ENCODE measurements at places on chromosomes 2 and 18.

DNA sequence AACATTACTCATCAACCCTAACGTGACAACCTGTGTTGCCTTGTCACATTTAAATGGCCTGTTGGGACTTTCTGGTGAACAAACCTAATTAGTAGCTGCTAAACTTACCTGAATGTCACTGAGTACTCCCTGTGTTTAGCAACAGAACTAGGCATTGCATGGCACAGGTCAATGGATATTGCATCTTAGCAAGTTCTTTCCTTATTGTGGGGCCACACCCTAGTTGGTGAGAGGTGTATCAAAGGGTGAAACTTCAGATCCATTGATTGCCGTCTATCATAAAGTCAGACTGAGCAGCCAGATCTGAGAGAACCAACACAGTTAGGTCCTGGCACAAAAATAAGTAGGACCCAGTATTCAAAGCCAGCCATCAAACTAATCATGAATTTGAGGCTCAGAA, 29.8 kb upstream of the ZNF385B start:
- no peak for DNase-seq

- no peak for DNase-seq
Observed at GRCh38 chr2:17719562-17720371, 33.8 kb downstream of the SMC6 start.

DNA sequence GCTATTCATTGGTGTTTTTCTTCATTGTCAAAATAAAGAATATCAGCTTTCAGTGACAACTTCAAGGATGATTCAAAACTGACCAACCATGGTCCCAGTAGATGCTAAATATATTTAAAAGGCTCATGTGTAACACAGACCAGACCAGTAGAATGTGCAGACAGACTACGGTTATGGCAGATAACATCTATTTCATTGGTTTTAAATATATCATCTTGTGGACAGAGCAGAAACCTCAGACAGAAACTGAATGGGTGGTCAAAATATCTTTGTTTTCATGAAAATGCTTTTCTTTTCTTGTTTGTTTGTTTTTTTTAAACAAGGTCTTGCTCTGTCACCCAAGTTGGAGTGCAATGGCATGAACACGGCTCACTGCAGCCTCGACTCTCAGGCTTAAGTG, 107.4 kb upstream of the CREB1 start:
- DNase-seq = no peak

- no peak for DNase-seq
Observed at GRCh38 chr2:52402128-52402527, 1365.5 kb upstream of the CHAC2 start.

DNA sequence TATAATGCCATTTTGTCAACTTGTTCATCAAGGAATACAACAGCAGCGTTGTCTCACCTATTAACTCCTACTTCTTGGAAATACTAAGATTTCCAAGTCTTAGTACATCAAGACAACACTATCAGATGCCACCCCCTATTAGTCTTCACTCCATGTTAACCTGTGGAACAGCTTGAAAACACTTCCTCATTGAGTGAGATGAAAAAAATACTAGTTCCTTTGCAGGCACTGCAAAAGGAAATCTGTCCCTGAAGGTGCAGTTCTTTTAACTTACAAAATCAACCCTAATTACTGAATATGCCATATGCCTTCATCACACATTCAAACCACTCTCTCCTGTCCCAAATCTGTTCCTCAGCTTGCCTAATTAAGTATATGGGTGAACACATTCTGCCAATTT, 4.0 kb downstream of the CWC22 start:
- no peak for DNase-seq

DNA sequence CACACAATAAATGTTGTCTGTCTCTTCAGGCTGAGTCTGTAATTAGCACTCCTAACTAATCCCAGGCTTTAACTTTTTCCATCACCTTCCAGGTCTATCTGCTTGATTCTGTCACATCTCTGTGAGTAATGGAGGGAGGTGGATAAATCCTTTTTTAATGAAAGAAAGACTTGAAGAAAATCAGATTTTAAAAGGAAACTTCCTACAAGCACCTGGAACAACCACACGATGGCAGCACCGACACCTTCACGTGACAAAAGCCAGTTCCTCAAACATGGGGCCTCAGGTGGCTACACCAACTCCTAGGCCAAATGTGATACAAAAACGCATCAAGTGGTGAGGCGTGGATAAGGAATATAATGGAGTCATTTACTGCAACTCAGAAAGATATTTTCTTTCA, 41.8 kb downstream of the TGFBRAP1 start:
- no peak for DNase-seq

DNA sequence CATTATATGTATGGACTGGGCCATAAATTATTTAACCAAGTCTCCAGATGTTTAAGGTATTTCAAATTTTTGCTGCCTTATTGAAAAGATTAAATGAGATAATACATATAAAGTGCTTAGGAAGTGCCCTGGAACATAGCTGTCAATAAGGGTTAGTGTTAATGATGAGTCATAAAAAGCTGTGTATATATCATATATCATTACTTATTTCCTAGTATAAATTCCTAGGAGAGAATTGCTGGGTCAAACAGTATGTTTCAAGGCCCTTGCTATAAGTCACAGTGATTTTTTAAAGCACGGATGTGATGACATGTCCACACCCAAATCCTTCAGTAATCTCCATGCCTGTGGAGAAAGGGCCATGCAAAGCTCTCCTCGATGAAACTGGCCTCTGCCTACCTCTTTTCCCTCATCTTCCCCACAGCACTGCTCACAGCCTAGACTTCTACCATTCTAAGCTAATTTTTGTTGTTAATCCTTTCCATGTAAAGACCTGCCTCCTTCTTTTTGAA, 8.5 kb downstream of the ZNF2 start:
- no peak for DNase-seq

GRCh38 chr2:29871541-29871940, 49.8 kb downstream of the ALK start:
- DNase-seq = no peak

GRCh38 chr2:177782613-177783012, 290.0 kb downstream of the PDE11A start:
- no peak for DNase-seq

DNA sequence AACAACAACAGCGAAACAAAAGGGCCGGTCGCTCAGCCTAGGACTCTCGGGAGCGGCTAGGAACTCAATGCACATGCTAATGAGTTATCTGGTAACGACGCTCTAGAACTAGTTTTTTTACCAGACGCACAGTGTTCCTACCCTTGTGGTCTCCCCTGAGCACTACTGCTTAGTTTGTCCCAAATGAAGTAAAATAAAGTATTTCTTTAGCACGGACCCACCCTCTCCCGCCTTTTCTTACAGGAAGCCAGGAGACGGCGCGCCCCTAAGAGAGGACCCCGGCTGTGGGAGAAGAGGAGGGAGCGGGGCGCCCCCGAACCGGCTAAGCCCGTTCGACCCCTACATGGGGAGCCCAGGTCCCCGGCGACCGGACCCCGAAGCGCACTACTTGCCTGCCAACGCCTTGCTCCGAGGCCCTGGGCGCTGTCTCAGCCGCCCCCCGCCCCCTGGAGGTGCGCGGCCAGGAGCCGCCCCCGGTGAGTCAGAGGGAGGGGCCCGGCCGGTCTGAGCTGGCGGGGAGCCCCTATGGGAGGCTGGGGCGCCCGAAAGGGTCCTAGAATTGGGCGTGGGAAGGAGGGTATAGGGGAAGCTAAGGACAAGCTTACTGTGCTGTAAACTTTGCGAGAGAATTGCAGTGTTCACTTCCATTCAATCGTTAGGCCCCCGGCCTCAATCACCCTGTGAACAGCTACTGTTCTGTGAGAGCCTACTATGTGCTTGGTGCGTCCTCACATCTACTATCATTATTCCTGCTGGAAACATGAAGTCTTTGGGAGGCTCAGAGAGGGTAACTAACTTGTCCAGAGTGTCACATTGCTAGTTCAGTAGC, 3.6 kb upstream of the CAPG start:
- DNase-seq = no peak

GRCh38 chr2:142642650-142643049, 234.8 kb upstream of the KYNU start:
- no peak for DNase-seq

DNA sequence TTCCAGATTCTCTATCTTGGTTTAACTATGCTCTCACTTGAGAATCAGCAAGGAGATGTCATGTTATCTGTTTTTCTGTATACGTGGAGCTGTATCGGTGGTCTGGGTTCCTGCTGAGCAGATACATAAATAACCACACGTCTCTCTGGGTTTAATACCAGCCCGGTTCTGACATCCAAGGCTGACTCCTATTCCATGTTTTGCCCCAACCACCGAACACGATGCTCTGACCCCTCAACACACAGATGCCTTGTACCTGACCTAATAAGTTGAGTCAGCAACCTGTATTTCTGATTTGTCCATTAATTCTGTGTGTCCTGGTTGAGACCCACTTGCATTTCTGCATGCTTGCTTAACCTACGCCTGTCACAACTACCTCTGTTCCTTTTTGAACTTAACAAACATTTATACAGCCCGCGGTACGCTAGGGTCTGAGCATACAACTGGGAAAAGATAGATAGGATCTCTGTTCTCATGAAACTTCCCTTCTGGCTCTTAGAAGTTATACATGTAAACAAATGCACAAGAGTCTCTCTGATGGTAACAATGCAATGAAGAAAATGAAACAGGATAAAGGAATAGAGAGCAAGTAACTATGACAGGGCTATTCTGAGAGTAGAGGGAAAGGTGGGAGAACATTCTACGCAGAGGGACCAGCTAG, 480.4 kb downstream of the PARD3B start:
- DNase-seq = peak; percentile 4

DNA sequence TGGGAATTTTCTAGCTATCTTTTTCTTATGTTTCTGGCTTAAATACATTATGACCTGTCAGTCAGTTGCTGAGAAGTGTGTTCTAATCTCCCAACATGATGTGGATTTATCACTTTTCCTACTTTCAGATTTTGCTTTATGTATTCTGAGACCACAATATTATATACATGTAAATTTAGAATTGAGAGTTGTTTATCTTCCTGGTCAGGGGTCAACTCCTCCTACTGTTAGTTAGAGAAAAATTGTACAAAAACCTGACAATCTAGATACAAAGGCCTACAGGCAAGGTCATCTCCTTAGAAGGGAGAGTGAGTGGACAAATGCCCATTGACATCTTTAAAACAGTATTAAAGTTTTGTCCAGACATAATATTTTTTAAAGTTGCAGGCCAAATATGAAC, 30.6 kb downstream of the C18orf63 start:
- DNase-seq = no peak

GRCh38 chr18:3451183-3451988, 1.4 kb downstream of the TGIF1 start:
- DNase-seq = peak; percentile 10

- DNase-seq = no peak
Observed at GRCh38 chr2:96117701-96118588, 1.6 kb upstream of the ADRA2B start.

DNA sequence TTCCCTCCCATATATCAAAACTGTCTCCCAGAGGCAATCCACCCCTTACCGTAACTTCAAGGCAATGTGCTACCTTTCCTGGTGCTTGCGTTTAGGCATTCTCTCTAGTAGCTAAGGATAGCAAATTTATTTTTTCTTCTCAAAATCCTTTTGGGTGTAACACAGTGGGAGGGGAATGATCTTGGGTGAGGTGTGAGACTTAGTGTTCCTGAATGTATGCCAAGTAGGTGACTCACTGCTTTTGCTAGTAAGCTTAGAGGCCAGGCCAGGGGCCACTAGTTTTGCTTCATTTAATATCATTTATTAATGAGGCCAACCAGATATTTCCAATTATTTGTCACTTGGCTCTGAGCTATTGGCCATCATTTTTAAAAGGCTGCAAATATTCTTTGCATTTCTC, 135.5 kb downstream of the NAPG start:
- DNase-seq = no peak

- no peak for DNase-seq
Observed at GRCh38 chr2:120634533-120634932, 101.1 kb upstream of the GLI2 start.

GRCh38 chr2:108257757-108258331, 18.1 kb downstream of the SULT1C3 start:
- DNase-seq = no peak

GRCh38 chr2:127615511-127616166, 30.3 kb upstream of the GPR17 start:
- DNase-seq = no peak

DNA sequence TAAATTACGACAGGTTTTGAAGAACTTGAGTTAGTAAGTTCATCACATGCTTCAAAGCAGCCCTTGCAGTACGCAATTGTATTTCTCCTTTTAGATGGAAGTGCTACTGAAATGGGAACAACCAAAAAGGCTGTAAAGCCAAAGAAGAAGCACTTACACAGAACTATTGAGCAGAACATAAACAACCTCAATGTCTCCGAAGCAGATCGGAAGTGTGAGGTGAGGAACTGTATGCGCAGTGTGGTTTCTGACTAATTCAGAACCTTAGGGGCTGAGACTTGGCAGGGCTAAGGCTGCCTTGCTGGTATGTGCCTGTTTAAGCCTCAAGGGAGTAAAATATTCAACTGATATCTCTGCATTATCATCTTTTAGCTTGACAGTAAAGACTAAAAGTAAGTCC, 8.4 kb downstream of the NCAPH start:
- no peak for DNase-seq

GRCh38 chr2:190791347-190791975, 89.2 kb upstream of the GLS start:
- no peak for DNase-seq

- DNase-seq = no peak
Observed at GRCh38 chr18:8801263-8801901, 96.0 kb downstream of the MTCL1 start.

DNA sequence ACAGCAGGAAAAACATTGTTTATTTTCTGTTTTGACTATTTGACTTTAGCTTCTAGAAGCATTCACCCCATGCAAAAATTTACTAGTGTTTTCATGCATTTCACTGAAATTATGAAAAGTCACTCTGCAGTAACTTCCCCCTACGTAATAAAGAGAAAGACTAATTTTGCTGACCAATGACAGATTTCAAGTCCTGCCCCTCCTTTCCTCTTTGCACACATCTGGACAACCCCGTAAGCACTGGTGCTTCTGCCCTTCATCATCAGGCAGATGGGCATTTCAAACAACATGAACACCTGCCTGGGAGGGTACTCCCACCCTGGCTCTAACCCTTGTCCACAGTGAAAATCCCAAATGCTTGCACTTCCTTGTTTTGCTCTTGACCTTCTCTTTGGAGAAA, 815.0 kb upstream of the ID2 start:
- DNase-seq = no peak
